ENCODE measurements at places on chromosomes 7 and 10.

DNA sequence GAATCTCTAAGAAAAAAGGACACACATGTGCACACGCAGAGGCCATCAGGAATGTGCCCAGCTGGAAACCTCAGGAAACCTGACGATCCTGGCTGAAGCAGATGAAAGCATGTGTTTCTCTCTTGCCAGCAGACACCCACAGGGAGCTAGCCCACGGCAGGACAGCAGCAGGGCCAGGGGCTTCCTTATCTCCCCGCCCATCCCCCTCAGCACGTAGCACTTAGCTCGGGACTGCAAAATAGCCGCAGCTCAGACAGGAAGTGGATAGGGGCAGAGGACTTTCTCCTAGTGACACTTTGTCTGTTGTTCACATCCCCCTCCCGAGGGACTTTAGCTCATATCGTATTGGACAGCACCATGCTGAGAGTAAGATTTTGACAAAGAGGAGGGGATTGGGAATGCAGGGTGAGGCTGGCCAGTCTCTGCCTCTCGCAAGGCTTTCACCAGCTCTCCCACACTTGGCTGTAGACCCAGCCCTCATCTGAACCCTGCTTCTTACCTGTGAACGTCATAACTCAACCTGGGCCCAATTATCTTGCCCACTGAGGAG is 63.8 kb downstream of the MKI67 start:
- DNase-seq = no peak

- DNase-seq = no peak
Observed at GRCh38 chr10:30124704-30125103, 65.3 kb upstream of the JCAD start.

GRCh38 chr10:132851451-132851850 is 65.5 kb upstream of the NKX6-2 start:
- no peak for DNase-seq

DNA sequence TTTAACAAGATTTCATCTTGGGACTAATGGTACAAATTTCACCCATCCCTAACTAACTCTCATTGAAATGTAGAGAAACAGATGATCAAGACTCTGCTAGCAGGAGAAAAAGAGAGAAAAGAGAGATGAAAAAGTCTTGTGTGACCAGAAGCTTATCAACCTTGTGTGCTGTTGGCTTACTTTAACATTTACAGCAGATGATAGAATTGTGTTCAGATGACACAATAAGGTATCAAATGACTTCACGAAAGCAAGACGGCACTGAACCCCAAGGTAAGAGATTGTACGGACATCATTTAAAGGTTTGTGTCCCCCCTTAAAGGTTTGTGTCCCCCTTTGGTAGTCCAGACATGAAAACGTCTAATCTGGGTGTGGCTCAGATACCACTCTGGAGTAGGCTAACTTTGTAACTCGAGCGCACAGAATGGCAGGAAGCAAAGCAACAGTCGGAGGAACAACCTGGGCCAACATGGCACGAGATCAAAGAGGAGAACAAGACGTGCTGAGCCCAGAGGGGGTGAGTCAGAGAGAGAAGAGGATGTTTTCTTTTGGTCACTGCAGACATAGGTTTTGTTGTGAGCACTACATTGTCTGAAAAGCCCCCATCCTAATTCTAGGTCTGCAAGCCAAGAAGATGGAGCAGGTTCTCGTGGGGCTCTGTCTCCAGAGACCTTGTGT is 10.4 kb upstream of the LMBR1 start:
- no peak for DNase-seq

- DNase-seq = no peak
Observed at GRCh38 chr10:29957907-29958331, 101.5 kb downstream of the JCAD start.

DNA sequence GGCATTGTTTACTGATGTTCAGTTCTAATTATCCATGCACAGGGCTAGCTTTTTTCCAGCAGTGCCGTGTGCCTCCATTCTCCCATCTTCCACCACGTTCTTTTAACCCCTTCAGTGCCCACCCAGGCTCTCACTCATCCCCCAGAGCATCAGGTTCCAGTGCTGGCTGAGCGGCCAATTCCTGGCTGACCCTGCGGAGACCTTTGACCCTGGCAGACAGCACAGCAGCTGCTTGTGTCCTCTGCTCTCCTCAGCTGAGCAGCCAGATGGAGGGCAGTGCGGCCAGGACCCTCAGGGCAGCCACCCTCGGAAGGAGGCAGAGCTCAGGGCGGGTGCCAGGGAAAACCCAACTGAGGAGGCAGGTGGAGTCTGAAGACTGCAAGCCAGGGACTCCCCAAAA is 48.4 kb downstream of the ZNF503 start:
- DNase-seq = no peak

- no peak for DNase-seq
Observed at GRCh38 chr7:123871998-123872867, 27.3 kb downstream of the HYAL4 start.

DNA sequence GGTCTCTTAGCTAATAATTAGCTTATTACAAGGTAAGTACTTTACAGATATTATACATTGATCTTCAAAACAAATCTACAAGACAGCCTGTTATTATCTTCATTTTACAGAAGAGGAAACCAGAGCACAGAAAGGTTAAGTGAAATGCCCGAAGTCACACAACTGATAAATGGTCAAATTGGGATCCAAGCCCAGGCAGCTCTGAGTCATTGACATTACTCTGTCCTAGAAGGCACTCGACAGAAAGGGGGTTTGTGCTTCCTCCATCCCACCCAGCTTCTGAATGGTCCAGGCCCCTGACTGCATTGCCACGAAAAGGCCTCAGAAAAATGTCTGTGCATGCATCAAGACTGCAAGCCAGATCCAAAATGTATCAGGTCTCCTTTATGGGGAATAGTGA is 81.3 kb upstream of the ZNF438 start:
- DNase-seq = no peak

- DNase-seq = no peak
Observed at GRCh38 chr10:17076626-17077345, 52.8 kb downstream of the CUBN start.

- no peak for DNase-seq
Observed at GRCh38 chr10:13631594-13631993, 44.8 kb downstream of the PRPF18 start.

- no peak for DNase-seq
Observed at GRCh38 chr7:123004931-123005330, 9.4 kb upstream of the TAS2R16 start.

DNA sequence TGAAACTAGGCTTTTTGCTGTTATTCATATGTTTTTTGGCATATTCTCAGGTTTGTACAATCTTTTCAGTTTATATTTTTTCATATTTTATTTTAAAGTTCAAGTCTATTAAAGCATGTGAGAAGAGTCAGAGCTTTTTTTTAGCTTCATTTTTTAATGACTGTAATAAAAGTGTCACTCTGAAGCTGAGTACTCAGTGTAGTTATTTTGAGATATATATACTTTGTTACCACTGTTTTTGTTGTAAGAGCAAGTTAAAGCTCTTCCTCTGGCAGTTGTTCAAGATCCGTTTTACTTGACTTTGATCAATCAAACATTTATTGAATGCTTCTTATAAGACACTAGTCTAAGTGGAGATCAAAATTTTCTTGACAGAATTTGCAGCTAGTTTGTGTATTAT is 37.5 kb downstream of the CASD1 start:
- DNase-seq = no peak

DNA sequence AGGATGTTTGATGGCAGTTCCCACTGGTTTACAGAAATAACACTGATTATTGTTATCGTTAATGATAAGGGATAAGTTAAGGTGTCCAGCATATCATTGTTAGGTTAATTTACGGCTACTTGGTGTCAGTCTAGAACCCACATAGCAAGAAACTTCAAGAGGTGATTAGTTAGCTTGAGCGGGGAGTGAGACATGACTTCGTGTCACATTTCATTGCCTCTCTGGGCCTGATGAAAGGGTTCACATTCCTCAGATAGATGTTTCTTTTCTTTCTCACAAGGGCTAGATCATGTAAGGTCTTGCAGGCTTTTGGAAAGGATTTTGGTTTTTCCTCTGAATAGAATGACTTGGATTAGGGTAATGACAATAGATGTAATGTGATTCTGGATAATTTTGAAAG is 26.7 kb downstream of the WAC start:
- no peak for DNase-seq

All from NCI-H510A (cell line).